ENCODE measurements at places on chromosomes 6 and 20.

GRCh38 chr20:20687319-20687718 is 25.1 kb downstream of the RALGAPA2 start:
- no peak for DNase-seq

- no peak for DNase-seq
Observed at GRCh38 chr6:90467546-90467945, 119.3 kb downstream of the MAP3K7 start.

GRCh38 chr6:163926642-163927041 is 512.1 kb downstream of the QKI start:
- no peak for DNase-seq

DNA sequence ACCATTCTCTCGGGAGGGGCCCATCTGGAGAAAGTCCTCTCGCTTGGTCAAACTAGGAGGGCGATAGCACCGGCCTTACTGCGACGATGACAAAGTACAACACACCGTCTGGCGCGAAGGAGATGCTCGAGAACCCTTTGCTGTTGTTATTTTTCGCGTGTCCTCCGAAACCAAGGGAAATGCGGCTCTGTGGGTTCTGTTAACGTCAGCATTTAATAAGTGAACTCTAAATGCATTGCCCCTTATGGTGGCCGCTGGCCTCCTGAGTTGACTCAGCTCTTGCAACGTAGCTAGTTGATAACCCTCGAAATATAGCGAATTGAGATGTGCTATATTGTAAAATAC is 577 bp upstream of the SCAND1 start:
- DNase-seq: no peak

DNA sequence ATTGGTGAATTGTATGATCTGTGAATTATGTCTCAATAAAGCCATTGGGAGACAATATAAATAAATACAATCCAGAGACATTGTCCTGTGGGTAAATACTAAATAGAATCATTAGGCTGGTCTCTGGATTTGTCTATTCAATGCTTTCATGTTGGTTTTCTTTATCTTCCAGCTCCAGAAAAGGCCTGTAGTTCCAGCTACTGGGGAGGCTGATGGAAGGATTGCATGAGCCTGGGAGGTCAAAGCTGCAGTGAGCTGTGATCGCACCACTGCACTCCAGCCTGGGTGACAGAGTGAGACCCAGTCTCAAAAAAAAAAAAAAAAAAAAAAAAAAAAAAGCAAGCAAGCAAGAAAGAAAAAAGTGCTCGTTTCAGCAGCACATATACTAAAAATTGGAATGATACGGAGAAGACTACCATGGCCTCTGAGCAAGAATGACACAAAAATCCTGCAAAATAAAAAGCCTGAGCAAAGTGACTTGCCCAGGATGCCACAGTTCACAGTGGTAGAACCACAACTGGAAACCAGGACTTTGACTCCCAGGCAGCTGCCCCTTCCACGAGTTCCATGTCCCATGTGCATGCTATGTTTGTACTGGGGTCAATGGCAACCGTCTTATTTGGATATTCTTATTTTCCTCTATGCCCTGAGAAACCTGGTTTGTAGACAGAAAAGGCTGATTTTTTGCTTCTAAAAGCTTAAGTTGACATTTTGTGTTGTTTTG is 33.6 kb upstream of the GMPR start:
- DNase-seq: no peak

- DNase-seq: no peak
Observed at GRCh38 chr6:105163183-105163582, 16.6 kb downstream of the POPDC3 start.

DNA sequence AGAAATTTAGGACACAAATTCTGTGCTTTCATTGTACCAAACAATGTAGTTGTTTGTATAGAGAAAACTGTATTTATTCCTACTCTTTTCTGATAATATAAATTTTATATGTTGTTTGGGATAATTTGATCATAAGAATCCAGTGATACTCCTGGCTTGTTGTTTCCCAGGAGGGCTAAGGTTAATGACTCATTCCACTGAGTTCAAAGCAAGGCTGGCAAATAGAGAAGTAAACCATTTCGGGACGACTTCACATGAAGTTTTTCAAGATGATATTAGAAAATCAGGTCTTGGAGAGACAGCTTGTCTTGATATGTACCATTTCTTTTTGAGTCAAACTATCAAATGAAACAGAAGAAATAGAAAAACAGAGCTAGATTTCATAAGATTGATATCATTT is 326.1 kb upstream of the CNR1 start:
- DNase-seq: no peak

GRCh38 chr20:44649126-44649525 is 2.4 kb downstream of the ADA start:
- no peak for DNase-seq

- peak; percentile 1 for DNase-seq
Observed at GRCh38 chr6:68572525-68572924, 62.6 kb upstream of the ADGRB3 start.

- no peak for DNase-seq
Observed at GRCh38 chr6:54787825-54788224, 58.7 kb upstream of the FAM83B start.

GRCh38 chr6:78010130-78010529 is 357.3 kb downstream of the MEI4 start:
- no peak for DNase-seq

DNA sequence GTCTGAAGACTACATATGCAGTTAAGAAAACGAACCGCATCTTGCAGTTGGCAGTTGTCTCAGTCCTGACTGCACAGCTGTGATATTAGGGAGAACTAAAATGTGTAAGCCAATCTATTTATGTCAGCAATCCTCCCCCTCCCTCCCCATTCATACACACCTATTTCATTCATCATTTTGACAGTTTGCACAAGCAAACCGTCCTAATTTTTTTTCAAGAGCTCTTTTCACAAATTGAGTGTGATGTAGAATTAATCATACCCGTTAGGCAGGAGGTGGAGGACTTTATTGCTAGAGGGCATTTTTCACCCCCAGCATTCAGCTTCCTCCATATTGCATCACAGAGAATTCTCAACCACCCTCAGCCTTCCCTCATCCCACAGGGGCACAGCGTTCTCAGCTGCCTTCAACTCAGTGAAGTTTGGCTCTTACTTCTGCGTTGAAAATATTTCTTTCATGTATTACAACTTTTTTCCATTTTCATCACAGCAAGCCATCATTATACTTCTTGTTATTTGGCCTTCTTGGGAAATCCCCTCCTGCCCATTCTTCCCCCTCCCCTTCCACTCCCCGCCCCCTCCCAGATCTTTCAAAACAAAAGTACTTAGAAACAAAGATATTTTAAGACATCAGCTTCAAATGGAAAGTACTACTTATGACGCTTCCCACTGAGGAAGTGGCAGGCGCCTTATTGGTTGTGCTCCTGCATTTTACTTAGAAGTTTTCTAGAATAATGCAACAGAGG is 37.5 kb downstream of the NOX3 start:
- peak; percentile 85 for DNase-seq

GRCh38 chr6:167979436-167980139 is 17.9 kb upstream of the KIF25 start:
- no peak for DNase-seq

DNA sequence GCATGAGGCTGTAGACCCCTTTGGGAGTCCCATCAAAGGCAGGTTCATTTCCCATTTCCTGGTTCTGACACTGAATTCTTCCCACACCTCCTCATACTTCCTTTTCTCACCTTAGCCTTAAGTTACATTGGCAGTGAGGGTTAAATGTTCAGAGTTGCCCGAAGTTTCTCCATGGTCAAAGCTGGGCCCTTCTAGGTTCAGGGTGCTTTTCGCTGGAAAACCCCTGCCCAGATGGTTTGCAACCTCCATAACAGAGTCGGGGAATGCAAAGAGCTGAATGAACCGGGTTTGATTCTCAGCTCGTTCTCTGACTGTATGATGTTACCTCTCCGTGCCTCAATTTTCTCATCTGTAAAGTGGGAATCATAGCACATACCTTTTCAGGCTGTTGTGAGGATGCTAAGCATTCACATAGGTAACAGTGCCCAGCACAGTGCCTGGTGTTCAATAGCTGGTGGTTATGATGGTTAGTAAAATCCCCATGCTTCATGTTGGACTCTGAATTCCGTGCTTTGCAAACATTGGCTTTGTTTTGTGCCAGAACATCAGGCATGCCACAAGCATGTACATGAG is 149.8 kb downstream of the NFATC2 start:
- no peak for DNase-seq

- DNase-seq: peak; percentile 39
Observed at GRCh38 chr20:4099905-4100675, 84.7 kb upstream of the RNF24 start.

GRCh38 chr6:20416567-20417345 is 15.1 kb downstream of the E2F3 start:
- no peak for DNase-seq

Measured in foreskin keratinocyte (primary cell).